ENCODE measurements at places on chromosomes 16 and 17.

DNA sequence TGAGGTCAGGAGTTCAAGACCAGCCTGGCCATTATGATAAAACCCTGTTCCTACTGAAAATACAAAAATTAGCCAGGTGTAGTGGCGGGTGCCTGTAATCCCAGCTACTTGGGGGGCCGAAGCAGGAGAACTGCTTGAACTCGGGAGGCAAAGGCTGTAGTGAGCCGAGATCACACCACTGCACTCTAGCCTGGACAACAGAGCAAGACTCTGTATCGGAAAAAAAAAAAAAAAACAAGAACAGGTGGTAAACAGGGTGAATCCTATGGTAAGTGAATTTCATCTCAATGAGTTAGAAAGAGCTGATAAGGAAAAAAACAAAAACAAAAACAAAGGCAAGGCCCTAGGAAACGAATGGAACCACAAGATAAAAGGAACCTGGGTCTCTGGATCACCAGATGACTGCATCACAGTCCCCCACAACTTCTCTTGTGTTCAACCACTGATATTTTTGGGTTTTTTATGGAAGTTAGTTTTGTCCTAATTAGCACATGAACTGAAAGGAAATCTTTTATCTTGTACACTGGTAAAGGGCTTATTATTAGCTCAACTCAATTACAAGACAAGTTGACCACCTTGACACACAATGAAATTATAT is 21.0 kb downstream of the GLG1 start:
- no peak for DNase-seq

DNA sequence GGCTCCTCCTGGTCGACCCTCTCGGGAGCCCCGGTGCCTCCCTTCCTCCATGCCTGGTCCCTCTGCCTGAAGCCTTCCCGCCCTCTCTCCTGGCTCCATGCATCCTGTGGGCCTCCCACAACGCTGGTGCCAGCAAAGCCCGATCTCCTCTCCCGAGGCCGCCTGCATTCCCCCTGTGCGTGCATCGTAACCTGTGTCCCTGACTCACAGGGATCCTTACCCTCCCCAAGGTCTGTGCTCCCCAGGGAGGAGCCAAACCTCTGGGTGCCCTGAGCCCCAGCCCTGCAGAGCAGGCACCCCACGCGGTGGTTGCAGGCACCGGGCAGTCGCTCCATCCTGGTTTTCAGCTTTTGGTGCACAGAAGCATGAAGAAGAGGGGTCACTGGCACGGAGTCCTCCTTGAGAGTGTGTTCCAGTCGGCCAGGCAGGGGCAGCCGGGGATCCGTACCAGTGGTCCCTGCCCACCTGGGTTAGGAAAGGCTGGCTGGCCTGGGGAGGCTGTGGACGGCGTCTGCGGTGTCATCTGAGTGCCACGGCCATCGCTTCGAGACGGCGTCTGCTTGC is 1.8 kb upstream of the ENPP7 start:
- no peak for DNase-seq

DNA sequence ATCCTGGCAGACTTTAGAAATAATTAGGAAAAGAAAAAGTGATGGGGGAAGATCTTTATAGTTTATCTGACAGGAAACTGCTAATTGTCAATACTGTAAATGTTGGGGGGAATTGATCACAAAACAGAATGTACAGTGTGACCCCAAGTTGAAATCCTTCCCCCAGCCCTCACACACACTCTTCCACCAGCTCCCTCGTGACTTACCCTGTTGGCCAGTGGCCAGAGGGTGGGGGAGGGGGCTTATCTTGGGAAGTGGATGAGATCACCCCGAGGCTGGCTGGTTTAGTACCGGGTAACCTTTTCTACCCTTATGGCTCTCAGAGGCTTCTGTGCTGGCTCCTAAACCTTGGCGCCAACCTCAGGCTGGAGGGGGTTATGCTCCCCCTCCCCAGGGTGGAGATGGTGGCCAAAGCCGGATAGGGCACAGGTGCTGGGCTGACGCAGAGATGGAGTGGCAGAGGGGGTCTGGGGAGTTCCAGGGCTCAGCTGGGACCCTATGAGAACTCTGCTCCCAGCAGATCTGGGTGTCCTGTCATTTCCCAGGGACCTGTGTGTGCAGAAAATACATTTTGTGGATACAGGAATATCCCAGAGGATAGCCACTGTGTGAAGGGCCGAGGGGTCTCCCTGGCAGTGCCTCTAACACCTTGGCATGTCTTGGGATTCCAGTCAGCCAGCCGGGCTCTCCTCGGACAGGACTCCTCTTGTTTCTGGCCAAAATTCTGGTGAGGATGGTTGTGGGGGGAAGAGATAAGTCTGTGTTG is 18.6 kb downstream of the CDH16 start:
- DNase-seq, result no peak

DNA sequence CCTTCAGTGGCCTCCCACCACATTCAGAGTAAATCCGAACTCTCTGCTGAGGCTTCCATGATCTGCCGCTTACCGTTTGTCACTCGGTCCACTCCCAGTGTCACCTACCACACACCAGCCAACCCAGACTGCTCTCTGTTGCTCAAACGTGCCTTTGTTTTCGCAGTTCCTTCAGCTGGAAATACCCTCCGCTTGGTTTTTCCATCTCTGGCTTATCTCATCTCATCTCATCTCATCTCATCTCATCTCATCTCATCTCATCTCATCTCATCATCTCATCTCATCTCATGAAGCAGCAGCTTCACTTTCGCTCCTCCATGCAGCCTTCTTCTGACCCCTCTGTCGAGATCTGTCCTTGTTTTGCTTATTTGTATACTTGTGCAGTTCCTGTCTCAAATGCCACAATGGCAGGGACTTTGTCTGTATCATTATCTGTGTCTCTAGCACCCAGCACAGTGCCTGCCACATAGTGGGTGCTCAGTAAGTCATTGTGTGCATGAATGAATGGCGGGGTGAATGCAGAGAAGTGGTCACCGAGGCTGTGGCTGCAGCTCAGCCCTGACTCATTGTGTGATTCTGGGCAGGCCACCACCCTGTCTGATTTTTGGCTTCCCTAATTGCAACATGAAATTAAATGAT is 3.8 kb upstream of the SNX20 start:
- no peak for DNase-seq

DNA sequence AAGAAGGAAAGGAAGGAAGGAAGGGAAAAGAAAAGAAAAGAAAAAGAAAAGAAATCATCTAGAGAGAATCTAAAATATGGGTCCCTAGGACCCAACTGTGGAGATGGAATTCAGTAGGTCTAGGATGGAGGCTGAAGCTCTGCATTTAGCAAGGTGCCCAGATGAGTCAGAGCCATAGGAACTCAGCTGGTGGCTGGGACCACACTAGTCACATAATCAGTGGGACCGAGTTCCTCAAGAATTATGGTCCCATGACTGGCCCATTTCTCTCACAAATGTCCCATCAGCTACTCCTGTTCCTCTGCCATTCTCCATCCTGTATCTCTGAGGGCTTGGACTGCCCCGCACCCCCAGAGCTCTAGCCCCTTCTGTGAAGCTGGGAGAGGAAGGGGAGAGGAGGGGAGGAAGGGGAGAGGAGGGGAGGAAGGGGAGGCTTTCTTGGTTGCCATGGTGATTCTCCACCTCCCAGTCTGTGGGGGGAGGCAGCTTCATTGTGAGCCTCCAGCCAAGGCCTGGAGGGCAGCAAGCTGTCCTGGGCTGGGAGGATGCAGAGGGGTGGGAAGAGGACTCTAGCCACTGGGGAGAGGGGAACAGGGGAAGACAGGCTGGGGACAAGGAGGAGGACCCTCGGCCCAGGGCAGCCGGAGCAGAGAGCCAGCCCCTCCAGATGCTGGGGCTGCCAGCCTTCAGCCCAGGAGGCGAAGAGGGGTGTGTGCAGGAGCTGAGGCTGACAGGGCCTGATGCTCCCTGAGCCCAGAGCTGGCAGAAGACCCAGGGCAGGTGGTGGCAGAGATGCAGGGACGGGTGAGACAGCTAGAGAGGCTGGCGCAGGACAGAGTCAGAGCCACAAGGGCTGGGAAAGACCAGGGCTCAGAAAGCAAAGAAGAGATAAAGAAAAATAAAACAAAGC is 37.8 kb upstream of the LHX1 start:
- DNase-seq, result no peak

DNA sequence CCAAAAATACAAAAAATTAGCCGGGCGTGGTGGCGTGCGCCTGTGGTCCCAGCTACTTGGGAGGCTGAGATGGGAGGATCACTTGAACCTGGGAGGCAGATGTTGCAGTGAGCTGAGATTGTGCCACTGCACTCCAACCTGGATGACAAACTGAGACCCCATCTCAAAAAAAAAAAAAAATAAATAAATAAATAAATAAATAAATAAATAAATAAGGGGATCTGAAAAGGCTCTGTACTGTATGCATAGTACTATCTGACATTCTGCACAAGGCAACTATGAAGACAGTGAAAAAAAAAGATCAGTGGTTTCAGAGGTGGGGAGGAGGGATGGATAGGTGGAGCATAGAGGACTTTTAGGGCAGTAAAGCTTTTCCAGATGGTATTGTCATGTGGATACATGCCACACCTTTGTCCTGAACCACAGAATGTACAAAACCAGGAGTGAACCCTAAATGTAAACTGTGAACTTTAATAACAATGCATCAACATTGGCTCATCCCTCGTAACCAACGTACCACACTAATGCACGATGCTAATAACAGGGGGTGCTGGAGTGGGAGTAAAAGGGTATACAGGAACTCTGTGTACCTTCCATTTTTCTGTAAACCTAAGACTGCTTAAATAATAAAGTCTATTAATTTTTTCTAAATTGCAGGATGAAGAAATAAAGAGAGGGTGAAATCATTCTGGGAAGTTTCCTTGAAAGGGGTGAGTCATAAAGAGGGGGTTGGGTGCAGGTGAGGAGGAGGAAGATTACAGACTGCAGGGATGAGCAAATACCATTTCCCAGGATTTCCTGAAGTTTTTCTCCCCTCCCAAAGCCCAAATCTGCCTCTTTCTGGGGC is 155.8 kb upstream of the SDK2 start:
- DNase-seq, result no peak

GRCh38 chr17:74031316-74032090 is 172.0 kb upstream of the RPL38 start:
- DNase-seq, result no peak

- no peak for DNase-seq
Observed at GRCh38 chr17:34435182-34435928, 72.3 kb upstream of the CCL1 start.

DNA sequence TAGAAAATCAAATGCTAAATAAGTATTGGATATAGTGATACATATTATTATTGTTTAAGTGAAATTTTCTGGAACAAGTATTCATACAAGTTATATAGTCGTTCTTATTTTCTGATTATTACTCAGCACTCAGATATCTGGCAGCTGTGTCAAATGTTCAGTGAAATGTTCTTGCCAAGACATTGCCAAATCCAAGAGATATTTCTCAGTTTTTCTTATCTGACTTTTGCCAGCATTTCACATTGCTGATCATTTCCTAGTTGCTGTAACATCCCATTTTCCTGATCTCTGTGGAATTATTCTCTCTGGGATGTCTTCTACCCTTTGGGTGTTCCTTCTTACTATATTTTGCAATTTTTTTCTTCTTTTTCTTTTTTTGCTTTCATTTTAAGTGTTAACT is 262.3 kb downstream of the KIF2B start:
- no peak for DNase-seq

Measured in NCI-H2107 (cell line).